Neural progenitor cell (in vitro differentiated cells): ENCODE measurements at places on chromosomes 7 and 10.

- H3K27ac ChIP-seq: peak overlapping the region; percentile 60
- DNase-seq: peak; percentile 32
- no peaks in the 10 kb centered on the region for H3K36me3 ChIP-seq
Observed at GRCh38 chr7:8185926-8186683, 75.9 kb downstream of the ICA1 start.

DNA sequence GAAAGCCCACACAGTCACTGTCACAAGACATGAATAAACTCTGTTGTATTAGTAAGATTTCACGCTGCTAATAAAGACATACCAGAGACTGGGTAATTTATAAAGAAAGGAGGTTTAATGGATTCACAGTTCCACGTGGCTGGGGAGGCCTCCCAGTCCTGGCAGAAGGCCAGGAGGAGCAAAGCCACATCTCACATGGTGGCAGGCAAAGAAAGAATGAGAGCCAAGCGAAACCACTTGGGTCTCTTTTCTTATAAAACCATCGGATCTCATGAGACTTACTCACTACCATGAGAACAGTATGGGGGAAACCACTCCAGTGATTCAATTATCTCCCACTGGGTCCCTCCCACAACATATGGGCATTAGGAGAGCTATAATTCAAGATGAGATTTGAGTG is 110.2 kb downstream of the ST8SIA6 start:
- H3K36me3 ChIP-seq: no peaks in the 10 kb centered on the region
- no peak for DNase-seq
- H3K4me1 ChIP-seq: no peaks in the 10 kb centered on the region
- H3K27ac ChIP-seq: no peak overlapping the region

DNA sequence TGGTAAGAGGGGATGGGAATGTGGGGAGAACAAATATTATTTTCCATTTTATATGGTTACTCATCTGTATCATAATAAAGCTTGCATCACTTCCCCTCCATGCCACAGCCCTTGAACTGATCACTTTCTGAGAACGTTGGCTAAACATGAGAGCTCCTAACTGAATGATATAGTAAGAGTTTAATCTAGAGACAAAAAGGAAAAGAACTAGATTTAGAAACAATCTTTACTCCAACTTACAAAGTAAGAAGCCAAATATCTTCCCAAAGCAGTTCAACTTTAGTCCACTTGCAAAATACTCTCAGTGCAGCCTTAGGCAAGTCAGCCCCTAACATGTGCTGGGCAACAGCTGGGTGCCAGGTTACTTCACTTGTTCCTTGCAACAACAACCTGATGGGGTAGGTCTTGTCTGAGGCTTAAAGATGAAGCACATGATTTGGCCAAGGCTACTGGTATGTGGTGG is 20.3 kb downstream of the SMURF1 start:
- H3K4me1 ChIP-seq: peaks cover 20% of the 10 kb centered on the region
- no peak overlapping the region for H3K4me3 ChIP-seq
- H3K36me3 ChIP-seq: no peaks in the 10 kb centered on the region

- H3K27ac ChIP-seq: no peak overlapping the region
- no peak overlapping the region for H3K4me3 ChIP-seq
- no peaks in the 10 kb centered on the region for H3K4me1 ChIP-seq
Observed at GRCh38 chr7:31249671-31250070, 90.9 kb downstream of the NEUROD6 start.
